Lung microvascular endothelial cell (primary cell): ENCODE measurements at places on chromosomes 1 and 21. TPM values are rescaled to one million over a fixed set of nuclear protein-coding genes. Genes with fewer than 3 reads are reported as not detected.

- no peak for DNase-seq
Observed at GRCh38 chr1:220278991-220279390, 6.7 kb upstream of the RAB3GAP2 start.

GRCh38 chr1:84721152-84721551 lies 30.9 kb upstream of the SSX2IP start:
- peak; percentile 24 for DNase-seq

- no peak for DNase-seq
Observed at GRCh38 chr1:6412896-6413295, 6.8 kb downstream of the HES2 start.

GRCh38 chr1:24921412-24921811 lies 8.7 kb downstream of the RUNX3 start:
- no peak for DNase-seq

DNA sequence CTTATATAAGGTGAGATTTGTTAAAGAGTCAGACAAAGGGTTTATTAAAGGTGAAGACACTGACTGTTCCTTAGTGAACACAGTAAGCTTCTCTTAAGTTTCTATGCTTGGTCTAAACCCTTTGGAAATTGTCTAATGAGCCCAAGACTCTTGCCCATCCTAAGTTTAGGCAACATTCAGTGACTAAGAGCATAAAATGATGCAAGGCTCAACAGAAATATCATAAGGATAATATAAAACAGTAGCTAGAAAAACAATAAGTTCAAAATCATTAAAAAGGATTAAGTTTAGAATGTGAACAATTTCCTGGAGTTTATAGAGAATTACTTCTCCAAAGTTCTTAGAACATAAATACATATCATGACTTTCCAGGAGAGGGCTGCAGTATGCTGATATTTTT lies 108.9 kb upstream of the PDC start:
- DNase-seq, result no peak

DNA sequence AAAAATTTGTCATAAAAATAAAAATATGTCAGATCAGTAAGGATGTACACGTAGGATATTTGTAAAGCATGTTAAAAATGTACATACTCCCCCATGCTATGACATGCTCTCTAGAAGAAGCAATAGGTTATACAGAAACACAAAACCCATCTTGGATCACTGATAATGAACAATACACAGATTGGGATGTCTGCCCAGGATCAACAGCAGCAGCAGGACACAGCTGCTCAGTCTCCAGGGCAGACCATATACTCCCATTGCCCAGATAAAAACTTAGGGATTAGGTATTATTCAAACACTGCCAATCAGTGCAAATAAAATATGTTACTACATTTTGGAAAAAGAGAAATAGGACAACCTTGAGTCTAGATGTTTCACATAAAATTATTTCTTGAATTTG lies 39.0 kb downstream of the DAB1 start:
- DNase-seq, result no peak

DNA sequence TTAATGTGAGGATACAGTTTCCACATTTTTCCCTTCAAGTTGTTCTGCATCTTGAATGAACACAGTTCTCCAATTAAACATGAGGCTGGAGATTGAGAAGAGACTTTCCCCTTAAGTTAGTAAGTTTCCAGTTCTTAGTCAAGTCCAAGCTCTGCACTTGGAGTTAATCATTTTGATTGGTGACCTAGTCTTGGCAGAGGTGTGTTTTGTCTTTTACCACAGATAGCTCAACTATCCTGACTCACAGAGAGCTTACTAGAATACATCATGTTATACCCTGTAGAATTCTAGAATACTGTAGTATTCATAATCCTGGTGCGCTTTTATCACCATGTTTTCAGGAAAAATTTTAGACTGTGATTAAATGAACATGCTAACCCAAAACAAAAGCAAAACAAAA lies 129.2 kb downstream of the CYYR1 start:
- no peak for DNase-seq

DNA sequence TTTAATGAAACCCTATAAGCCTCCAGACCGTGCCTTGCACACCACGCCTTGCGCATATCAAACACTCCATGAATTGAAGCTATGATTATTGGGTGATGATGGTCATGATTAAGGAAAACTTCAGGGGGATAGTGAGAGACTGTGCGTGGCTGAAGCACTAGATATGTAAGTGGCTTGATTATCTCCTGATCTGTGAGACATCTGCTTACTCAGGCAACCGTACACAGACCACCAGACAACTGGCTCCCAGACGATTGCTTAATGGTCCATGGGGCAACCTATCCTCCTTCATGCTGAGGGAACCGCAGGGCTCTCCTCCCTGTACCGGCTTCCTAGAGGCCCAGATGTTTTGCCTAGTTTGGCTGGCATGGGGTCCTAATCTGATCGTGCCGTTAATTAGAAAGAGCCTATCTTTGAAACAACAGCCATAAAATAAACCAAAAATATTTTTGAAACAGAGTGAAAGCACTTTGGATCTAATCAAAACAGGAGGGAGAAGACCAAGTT lies 51.6 kb downstream of the IRF2BP2 start:
- no peak for DNase-seq

GRCh38 chr1:25099343-25099951 lies 132.9 kb downstream of the SYF2 start:
- no peak for DNase-seq

HTR6 gene
- total RNA-seq, result not detected in 2 replicates

NECTIN4 gene
- 0.44 TPM in 1 of 2 replicates, not detected in the other for total RNA-seq

SELENBP1 gene
- 0.40 and 3.1 TPM in 2 replicates for total RNA-seq

MAN1C1 gene
- 0.22 and 0.79 TPM in 2 replicates for total RNA-seq

BTF3L4 gene
- 22.0 and 28.1 TPM in 2 replicates for total RNA-seq
